ENCODE measurements at places on chromosomes 12 and 14.

- DNase-seq: no peak
These were observed 32.0 kb upstream of the LMNTD1 start for GRCh38 chr12:25585021-25585523.

DNA sequence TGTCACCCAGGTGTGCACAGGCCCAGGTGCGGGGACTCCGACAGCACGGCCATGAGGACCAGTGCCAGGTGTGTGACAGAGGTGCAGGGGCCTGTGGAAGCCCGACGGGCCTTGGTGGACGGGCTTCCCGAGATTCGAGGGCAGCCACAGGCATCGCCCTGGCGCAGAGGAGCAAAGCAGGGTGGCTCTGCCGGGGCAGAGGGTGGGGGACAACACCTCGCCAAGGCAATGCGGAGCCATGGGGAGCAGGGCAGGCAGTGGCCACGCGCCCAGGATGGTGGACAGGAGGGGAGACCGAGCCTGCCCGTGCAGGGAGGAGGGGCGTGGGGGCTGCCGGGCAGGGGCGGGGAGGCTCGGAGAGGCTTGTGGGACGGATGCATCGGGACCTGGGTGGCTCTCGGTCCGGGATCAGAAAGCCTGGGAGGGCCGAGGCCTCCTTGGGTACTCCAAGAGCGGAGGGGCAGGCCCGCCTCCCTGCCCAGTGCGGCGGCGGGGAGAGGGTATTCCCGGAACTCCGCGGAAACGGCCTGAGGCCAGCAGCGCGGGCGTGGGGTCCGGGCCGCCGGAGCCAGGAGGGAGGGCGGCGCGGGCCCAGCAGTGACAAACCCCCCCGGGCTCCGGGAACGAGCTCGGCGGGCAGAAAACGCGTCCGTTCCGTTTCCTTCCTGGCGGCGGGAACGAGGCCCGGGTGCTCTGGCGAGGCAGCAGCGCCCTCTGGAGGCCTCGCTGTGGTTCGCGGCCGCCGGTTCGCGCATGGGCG is 1.6 kb downstream of the TMEM121 start:
- peak; percentile 83 for DNase-seq

- no peak for DNase-seq
These were observed 9.9 kb downstream of the UBC start for GRCh38 chr12:124904306-124905098.

GRCh38 chr12:123388177-123388950 is 4.4 kb downstream of the KMT5A start:
- peak; percentile 70 for DNase-seq

- peak; percentile 86 for DNase-seq
These were observed at the start of gene UBC for GRCh38 chr12:124914392-124915238. TSS of gene UBC (minus strand) at chr12:124914650. CDS start at chr12:124913771, 879 bp downstream.

GRCh38 chr12:76329159-76329558 is 19.1 kb downstream of the BBS10 start:
- no peak for DNase-seq

DNA sequence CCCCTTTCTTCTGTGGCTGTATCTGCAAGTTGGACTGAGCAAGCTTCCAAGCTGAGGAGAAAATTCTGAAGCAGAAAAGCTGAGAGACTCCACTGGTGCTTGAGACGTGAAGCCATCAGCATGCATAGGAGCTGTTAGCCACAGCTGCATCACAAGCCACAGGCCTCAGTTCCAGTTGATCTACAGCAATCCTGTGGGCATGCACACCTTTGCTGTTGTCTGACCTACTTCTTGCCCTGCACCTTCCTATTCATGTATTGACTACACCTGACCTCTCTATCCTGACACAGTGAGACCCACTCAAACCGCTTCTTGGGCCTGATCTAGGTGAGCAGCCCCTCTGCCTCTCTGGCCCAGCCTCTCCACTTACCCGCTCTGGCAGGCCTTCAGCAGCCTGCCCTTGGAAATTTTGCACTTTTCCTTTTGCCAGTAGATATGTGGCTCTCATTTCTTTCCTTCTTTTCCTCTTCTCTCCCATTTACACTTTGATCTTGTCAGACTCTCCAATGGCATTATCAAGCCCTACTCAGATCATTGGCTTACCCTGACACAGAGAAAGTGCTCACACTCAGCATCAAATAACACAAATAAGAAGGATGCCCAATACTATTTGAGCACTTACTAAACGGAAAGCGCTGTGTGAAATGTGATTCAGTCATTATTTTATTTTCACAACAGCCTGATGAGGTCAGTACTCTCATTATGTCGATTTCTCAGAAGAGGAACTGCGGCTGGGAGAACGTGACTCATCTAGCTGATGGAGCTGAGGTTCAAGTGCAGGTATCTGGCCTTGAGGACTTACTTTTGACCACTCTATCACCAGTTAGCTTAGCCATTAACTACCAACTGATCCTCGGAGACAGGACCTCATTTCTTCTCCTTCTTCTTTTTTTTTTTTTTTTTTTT is 21.9 kb upstream of the PTGR2 start:
- peak; percentile 15 for DNase-seq

GRCh38 chr14:33359288-33359881 is 420.7 kb downstream of the NPAS3 start:
- DNase-seq: no peak

DNA sequence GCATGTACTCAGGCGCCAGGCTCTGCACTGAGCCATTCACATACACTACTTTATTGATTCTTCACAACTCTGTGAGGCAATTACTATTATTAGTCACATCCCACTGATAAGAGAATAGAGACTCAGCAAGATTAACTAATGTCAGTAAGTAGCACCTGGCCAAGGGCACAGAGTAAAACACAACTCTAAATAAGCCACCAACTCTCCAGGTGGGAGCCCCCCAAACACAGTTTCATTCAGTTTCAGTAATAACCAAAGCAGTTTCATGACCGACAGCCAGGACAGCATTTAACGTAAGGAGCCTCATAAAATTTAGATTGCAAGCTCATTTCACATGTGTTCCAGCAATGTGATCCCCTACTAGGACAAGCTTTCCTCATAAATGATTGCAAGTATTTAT is 323.1 kb upstream of the CCDC196 start:
- DNase-seq: no peak

DNA sequence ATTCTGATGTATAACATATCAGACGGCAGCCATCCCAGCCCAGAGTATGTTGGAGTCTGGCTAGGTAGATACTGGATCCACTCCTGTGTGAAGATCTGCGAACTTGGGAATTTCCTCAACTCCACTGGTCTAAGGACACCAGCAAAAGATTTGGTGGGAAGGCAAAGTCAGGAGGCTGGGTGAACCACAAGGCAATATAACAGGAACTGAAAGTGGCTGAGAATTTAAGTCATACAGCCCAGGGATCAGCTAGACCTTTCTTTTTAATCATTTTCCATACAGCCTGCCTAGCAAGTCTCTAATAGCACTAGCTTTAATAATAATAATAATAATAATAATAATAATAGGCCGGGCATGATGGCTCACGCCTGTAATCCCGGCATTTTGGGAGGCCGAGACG is 34.8 kb downstream of the BRAP start:
- no peak for DNase-seq

GRCh38 chr12:68812553-68813241 is 4.7 kb downstream of the MDM2 start:
- no peak for DNase-seq

DNA sequence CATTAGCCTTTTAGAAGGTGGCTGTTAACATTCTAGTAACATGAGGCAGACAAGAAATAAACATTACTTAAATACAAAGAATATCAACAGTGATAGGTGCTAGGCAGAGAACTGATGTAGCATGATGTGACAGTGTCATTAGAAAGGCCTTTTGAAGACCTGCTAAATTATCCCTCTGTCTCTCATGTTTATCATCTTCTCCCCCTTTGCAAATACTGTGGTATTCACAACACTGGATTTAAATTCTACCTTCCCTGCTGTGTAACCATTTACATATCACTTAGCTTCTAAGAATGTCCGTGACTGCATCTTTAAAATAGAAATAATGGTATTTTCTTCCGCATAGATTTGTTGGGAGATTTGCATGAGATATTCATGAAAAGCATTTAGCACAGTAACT is 74.4 kb upstream of the CLEC14A start:
- DNase-seq: no peak

- peak; percentile 36 for DNase-seq
These were observed 578 bp downstream of the DCAF5 start for GRCh38 chr14:69152181-69152901.

DNA sequence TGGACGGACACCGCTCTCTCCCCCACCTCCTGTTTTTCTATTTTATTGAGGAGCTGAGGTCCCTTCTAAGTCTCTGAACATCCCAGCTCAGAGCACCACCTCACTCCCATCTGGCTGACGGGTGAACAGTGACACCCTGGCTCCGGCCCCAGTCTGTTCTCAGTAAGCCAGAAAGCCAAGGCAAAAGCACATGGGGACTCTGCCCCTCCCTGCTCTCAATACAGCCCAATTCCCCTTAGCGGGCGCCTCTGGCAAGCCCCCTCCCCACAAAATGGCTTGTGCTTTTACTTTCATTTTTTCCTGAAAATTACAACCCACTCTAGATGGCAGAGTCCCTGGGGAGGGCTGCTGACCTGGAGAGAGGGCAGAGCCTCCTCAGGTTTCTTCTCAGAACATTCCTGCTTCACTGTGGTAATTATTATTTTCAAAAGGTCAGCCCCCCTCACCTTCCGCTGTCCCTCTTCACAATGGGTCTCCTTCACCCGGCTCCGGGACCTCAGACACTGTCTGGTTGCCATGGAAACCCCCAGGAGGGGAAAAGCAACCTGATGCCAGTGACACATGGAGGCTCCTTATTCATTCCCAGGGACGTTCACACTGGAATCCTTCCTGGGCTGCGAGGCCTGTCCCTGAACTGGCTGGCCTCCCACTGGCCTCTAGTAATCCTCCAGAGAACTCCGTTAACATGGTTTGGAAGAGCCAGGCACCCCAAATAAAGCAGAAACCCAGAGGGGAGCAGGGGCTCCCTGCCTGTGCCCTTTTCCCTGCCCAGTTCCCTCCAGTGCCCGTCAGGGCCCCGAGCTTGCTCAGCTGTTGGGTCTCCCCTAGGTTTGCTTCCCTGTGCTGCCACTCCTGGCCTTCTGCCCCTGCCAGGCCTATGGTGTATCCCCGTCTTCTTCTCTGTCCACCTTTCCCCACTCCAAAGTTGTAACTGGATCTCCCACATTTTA is 15.9 kb downstream of the COL2A1 start:
- DNase-seq: no peak
